ENCODE measurements at places on chromosomes 13 and 19.

GRCh38 chr13:111174377-111175114, 59.4 kb downstream of the ARHGEF7 start:
- no peak for DNase-seq
- no peak overlapping the region for H3K27ac ChIP-seq
- peaks cover 93% of the 10 kb centered on the region for H3K4me1 ChIP-seq
- H3K27me3 ChIP-seq, result no peaks in the 10 kb centered on the region

GRCh38 chr13:54733639-54734038, 1705.0 kb downstream of the OLFM4 start:
- no peaks in the 10 kb centered on the region for H3K36me3 ChIP-seq
- H3K27me3 ChIP-seq, result no peaks in the 10 kb centered on the region
- no peak overlapping the region for H3K4me3 ChIP-seq

DNA sequence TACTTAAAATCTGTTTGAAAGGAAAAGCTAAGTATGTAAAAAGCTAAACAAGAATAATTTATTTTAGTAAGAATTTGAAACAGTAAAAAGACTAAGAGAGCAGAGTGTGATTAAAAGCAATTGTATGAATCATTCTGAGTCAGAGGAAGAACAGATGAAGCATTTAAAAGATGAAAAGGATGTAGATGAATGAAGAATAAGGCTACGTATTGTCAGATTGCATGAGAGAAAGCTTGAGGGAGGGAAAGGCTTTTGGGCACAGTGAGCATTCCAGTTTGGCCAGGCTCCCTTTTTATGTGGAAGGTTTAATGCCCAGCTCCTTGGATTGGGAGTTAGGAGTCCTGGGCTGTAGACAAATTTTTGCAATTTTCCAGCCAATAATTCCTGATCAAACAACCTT, 117.7 kb downstream of the FREM2 start:
- H3K27me3 ChIP-seq, result no peaks in the 10 kb centered on the region
- H3K4me3 ChIP-seq, result no peak overlapping the region
- no peak for DNase-seq
- no peak overlapping the region for H3K27ac ChIP-seq
- H3K36me3 ChIP-seq, result no peaks in the 10 kb centered on the region
- H3K4me1 ChIP-seq, result no peaks in the 10 kb centered on the region

- H3K4me3 ChIP-seq, result no peak overlapping the region
- H3K36me3 ChIP-seq, result peaks cover 61% of the 10 kb centered on the region
- no peak for DNase-seq
- no peak overlapping the region for H3K27ac ChIP-seq
- peaks cover 35% of the 10 kb centered on the region for H3K4me1 ChIP-seq
- no peaks in the 10 kb centered on the region for H3K27me3 ChIP-seq
Measured at GRCh38 chr19:3151563-3152418, 16.0 kb downstream of the GNA15 start.

GRCh38 chr13:88602786-88603777, 931.9 kb downstream of the SLITRK5 start:
- no peak overlapping the region for H3K4me3 ChIP-seq
- H3K4me1 ChIP-seq, result no peaks in the 10 kb centered on the region
- H3K36me3 ChIP-seq, result no peaks in the 10 kb centered on the region
- H3K27ac ChIP-seq, result no peak overlapping the region
- no peaks in the 10 kb centered on the region for H3K27me3 ChIP-seq

DNA sequence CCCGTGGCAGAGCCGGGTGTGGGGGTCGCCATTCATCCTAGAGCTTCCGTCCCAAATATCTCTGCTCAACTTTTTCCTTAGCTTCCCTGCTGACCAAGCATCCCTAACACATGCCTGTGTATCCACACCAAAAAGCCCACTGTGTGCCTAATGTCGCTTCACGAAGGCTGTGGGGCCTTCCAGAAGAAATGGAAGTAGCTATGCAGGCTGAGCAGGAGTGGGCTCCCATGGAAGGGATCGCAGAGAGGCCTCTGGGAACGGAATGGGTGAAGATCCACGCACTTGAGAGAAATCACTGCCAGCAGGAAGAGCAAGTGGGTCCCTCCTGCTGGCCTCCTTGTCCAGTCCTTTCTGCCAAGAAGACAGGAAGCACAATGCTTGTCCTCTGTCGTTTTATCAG, 136.0 kb downstream of the SOX1 start:
- H3K4me3 ChIP-seq, result no peak overlapping the region
- H3K4me1 ChIP-seq, result no peaks in the 10 kb centered on the region
- no peaks in the 10 kb centered on the region for H3K36me3 ChIP-seq
- no peak for DNase-seq
- H3K27ac ChIP-seq, result no peak overlapping the region

Data from thymus (tissue), 14 donors.